ENCODE measurements at places on chromosomes 3 and 15.

DNA sequence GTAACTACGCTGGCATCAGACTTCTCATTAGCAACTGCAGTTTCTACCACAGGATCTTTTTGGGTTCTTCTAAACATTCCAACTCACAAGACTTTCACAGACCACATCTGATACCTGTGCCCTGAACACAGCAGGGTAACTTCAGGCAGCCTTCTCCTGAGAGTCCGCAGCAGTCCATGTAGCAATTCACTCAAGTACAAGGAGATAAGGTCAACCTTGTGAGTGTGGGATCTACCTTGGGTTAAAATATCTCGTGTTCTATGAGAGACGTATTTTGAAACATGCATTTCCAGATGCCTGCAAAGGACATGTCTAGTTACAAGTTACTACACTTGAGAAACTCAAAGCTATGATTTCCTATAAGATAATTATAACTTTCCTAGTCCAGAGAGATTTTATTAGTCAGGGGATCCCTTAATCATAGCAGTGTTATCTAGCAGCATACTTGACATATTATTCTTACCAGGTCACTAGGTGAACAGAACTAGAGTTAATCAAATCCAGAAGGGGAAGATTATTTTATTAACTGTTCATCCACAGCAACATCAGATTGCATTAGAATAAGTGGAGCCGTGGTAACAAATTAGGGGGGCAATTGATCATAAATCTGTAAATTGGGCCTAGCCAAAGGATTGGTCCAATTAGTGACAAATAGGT lies 66.4 kb downstream of the ASTE1 start:
- no peak for DNase-seq

DNA sequence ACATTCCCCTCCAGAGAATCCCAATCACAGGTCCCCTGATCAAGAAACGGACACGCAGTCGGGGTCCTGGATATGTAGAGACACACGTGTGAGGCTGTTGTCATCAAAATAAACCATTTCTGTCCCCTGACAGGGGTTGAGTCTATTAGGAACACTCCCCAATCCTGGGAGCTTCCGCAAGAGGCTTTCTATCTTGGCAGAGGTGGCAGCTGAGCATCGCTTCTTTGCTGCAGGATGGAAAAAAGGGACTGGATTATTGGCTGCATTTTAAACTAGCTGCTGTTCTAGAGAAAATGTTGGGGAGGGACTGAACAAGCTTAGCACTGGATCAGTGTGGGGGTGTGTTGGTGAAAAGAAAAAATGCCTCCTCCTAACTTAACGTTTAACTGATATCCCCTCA lies 2.5 kb upstream of the CNTN4 start:
- DNase-seq: no peak

- DNase-seq: no peak
Measured at GRCh38 chr3:135975536-135975935, 10.0 kb downstream of the PPP2R3A start.

DNA sequence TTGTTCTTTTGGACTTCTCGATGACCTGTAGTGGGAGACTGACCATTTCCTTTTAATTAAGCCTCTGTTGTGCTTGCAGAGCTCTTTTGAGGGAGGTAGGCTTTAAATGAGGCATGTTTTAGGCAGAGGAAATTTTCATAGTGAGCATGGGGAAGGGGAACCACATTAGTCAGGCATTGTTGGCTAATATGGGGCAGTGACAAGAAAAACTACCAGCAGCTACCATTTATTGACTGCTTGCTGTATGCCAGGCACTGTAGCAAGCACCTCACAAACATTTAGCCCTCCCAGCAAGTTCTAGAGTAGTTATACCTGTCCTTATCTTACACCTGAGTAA lies 10.9 kb downstream of the ATG7 start:
- no peak for DNase-seq

- no peak for DNase-seq
Measured at GRCh38 chr15:81221449-81221848, 24.8 kb downstream of the IL16 start.

- no peak for DNase-seq
Measured at GRCh38 chr15:31554261-31554660, 227.6 kb downstream of the KLF13 start.

- no peak for DNase-seq
Measured at GRCh38 chr3:65173841-65174240, 486.0 kb upstream of the ADAMTS9 start.

DNA sequence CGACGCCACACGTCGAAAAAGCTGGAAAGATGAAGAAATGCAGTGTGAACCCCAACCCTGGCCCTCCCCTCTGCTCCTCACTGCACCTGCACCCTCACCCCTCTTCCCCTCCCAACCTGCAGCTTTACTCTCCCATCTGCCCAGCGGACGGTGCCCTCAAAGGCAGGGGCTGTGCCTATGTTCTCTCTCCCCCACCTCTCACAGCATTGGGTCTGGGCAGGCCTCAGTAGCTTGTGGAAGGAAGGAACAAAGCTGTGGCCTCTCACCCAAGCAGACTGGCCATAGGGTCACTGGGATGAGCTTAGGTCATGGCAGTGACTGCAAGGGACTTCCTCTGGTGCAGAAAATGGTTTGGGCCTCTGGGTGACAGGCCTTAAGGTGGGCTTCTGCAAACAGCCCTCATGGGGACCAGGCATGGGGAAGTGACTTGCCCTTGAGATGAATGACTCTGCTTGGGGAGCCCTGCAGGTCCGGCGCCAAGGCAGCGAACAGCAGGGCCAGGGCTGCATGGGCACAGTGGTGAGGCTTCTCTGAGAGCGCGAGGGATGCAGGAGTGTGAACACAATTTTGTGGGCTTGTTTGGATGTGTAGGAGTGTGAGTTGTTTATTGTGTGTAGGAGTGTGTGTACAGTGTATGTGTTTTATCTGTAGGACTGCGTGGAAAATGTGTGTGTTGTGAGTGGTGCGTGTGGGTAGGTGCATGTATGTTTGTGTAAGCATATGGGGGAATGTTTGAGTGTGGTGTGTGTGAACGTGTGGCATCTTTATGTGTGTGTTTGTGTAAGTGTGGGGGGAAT lies 29.2 kb downstream of the SRPRB start:
- no peak for DNase-seq

- no peak for DNase-seq
Measured at GRCh38 chr3:62151591-62151990, 221.8 kb downstream of the FEZF2 start.

GRCh38 chr3:61718565-61718964 lies 157.2 kb downstream of the PTPRG start:
- DNase-seq: no peak

DNA sequence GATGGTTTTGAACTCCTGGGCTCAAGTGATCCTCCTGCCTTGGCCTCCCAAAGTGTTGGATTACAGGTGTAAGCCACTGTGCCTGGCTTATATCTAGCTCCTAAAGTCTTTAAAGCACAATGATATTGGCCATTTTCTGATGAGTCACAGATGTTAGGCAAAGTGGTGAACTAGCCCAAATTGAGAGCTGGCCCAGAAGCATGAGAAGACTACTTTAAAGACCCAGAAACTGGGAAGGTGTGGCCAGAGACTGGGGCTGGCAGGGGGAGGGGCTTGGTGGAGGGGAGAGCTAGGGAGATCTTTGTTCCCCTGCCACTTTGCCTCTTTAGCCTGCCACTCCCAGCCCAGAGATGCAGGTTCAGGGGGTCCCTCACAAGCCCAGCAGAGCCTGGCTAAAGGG lies 21.6 kb downstream of the CHRNA3 start:
- no peak for DNase-seq

DNA sequence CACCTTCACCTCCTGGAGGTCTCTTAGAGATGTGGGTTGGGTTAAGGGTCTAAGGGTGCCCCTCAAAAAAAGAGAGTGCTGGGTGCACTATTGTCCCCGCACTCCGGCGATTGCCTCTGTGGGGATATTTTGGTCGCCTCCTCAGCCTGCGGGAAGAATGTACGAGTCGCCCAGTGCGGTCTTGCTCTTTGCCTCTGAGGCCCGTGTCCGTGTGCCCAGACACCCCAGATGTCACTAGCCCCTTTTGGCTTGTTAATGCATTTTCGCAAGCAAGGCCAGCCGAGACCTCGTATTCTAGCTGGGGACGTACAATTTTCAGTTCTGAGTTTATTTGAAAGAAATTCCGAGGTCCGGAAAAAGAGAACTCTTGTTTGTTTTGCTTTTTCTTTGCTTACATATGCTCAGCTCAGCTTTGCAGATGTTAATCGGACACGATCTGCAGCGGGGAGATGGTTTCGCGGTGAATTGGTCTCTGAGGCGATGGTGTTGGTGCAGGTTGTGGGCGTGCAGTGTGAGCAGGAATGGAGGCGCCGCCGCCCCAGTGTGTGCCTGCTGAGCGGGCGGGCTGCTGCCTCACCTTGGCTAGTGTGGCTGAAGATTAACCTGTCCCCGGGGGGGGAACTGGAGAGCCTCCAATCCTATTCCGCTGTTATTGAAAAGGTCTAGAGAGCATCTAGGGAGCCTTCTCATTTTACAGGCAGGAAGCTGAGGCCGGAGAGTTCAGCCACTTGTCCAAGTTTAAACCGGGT lies 1.4 kb downstream of the ST6GAL1 start:
- no peak for DNase-seq

GRCh38 chr3:42176242-42177034 lies 85.3 kb downstream of the TRAK1 start:
- no peak for DNase-seq

DNA sequence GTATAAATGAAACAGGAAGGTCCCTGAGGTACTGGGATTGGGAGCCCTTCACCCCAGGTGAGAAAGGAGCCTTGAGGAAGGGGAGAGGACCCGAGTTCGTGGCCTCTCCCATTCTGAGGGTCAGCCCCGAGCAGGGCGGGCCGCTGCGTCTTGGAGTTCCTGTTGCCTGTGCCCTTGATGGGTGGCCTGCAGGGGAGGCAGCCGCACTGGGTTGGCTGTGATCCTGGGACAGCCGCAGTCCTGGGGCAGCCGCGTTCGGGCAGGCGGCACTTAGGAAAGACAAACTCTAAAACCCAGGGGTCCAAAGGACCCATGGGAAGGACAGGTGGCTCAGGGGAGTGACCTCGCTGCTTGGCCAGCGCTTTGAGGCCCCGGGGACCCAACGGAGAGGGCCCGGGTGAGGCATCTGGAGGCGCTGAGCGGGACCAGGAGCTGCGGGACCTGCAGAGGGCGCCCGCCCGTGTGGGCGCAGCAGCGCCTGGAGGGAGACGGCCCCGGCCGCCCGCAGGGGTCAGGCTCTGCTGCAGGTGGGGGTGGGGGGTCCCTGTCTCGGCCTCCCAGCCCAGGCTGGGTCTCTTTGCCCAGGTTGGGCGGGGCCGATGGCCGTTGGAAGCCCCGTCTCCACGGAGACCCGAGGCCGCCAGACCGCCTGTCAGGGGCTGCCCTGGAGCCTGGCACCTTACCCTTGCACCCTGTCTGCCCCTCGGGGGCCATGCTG lies 65.1 kb downstream of the HMCES start:
- DNase-seq: no peak

DNA sequence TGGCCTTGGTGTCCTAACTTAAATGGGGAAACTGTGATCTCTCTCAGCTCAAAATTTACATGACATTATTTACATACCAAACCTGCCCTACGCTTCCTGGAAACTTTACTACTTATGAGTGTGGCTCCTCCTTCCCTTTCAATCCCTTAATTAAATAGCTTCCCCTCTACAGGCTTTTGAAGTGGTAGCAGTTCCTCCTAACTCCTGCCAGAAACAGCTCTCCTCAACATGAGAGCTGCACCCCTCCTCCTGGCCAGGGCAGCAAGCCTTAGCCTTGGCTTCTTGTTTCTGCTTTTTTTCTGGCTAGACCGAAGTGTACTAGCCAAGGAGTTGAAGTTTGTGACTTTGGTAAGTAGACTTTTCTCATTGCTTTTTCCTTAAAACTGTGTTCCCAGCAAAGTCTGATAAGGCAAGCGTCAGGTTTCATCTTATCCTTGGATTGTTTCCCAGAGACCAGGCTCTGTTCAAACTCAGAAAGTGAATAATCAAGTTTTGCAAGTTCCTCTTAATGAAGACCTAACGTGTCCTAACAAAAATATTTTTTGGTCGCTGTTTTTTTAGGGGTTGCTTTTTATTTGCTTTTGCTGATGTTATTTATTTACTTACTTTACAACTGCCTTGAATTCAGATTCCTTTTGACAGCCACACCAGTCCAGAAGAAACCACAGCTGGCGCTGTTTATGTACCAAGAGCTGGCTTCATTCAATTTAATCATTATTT lies at the start of gene ACP3:
Gene ACP3 (plus strand): TSS at position 179 of the 720 bp plus-strand sequence. CDS start 50 bp downstream, at position 229.
- no peak for DNase-seq

DNA sequence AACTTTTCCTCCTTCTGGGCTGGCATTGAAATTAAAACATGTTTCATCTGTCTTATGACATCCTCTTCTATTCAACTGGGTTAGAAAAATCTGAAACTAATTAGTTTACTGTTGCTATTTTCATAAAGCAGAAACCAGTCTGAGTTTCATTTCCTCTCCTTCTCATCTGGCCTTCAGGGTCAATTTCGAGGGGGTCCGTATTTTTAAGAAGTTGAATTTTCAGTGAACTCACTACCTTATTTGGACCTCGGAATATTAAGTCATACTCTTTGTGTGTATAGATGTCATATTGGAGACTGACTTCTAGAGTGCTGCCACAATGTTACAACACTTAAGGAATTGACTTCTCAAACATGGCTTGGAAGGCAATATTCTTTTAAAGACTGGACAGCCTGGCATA lies 485.9 kb downstream of the SQOR start:
- no peak for DNase-seq

All from brain pericyte (primary cell).